ENCODE measurements at places on chromosomes 7 and 10.

DNA sequence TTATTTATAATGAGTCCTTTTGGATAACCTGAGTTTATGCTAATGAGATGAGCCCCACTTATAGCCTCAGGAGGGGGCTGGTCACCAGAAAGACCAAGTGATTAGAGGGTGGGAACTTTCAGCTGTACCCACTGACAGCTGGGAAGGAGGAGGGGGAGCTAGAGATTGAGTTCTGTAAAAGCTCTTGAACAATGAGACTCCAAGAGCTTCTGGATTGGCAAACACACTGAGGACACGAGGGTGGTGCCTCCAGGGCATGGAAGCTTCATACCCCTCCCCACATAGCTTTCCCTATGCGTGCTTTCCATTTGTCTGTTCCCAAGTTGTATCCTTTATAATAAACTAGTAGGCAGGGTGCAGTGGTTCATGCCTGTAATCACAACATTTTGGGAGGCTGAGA lies 20.3 kb downstream of the MRPS24 start:
- H3K27me3 ChIP-seq, result no peaks in the 10 kb centered on the region
- DNase-seq, result no peak
- no peaks in the 10 kb centered on the region for H3K36me3 ChIP-seq
- no peak overlapping the region for H3K27ac ChIP-seq
- H3K4me3 ChIP-seq, result no peak overlapping the region

DNA sequence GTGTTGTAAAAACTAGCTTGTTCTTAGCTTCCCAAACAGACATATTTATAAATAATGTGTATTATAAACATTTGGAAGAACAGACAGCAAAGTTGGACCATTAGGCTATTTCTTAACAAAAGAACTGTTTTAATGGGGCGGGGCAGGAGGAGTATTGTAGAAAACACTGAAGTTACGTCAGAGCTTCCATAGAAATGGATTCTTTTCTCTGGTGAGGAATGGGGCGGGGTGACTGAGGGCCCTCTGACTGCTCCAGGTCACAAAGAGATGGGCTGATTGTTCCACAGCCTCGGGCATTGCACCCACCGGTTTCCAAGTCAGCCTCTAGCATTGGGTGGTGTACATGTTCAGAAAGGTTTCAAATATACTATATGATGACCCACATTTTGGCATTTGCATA lies 36.8 kb upstream of the ADAM12 start:
- H3K27ac ChIP-seq, result no peak overlapping the region
- no peaks in the 10 kb centered on the region for H3K36me3 ChIP-seq
- H3K4me1 ChIP-seq, result no peaks in the 10 kb centered on the region
- no peak for DNase-seq
- no peaks in the 10 kb centered on the region for H3K27me3 ChIP-seq

- DNase-seq, result no peak
- H3K27me3 ChIP-seq, result no peaks in the 10 kb centered on the region
- H3K36me3 ChIP-seq, result no peaks in the 10 kb centered on the region
- no peak overlapping the region for H3K4me3 ChIP-seq
- H3K27ac ChIP-seq, result no peak overlapping the region
These were observed 40.2 kb downstream of the FRMPD2 start for GRCh38 chr10:48234295-48234694.

DNA sequence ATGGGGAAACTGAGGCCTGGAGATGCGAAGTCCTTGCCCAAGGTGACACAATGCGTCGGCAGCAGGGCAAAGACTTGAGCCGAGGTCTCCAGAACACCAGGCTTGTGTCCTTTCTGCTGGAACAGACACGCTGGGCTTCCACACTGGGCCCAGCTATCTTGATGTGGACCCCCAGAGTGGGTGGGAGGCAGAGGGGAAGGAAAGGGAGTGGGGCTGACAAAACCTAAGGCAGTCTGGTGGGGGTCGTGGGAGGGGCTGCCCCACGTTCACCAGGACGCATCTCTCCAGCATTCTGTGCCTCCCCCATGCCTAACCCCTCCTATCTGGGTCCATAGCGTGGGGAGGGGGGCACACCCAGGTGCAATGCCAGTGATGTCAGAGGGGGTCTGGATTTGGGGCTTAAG lies 38.1 kb downstream of the PPIF start:
- H3K36me3 ChIP-seq, result no peaks in the 10 kb centered on the region
- H3K4me1 ChIP-seq, result no peaks in the 10 kb centered on the region
- DNase-seq, result no peak

- H3K36me3 ChIP-seq, result no peaks in the 10 kb centered on the region
- H3K27ac ChIP-seq, result no peak overlapping the region
- no peak for DNase-seq
- H3K4me3 ChIP-seq, result no peak overlapping the region
These were observed 76.6 kb downstream of the PTPRE start for GRCh38 chr10:127983344-127984100.

DNA sequence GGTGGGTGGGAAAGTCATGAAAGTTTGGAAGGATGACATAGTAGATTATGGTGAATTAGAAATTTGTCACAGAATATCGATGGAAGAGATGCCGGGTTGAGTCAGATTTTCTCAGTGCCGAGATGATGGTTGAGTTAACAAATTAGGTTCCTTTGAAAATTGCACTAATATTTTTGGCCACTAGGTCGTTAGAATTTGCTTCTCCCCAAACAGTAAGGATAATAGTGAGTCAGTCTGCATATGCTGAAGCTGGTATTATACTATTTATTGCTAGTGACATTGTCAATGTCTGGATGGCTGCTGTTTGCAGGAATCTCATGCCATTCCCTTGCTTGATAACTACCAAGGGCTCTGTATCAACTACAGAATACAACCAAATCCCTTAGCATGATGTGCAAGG lies 37.7 kb upstream of the MINDY3 start:
- H3K36me3 ChIP-seq, result no peaks in the 10 kb centered on the region
- H3K27ac ChIP-seq, result no peak overlapping the region

DNA sequence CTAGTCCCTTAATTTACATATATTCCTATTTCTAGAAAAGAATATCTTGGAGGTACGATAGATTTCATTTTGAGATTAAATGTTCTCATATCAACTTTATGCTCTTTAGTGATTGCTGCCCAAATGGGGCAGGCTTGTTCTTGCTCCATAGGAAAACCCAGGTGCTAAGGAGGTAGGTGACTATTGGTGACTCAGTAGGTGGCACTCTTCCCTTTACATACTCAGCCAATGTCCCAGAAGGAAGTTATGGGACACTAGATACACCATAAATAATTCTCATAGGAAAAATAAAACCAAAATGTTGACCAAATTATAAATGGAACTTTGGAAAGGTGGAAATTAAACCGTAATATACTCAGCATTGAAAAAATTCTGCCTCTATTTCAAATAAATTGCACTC lies 4.0 kb downstream of the SKAP2 start:
- peak; percentile 34 for DNase-seq
- no peaks in the 10 kb centered on the region for H3K4me1 ChIP-seq
- no peaks in the 10 kb centered on the region for H3K27me3 ChIP-seq
- H3K4me3 ChIP-seq, result no peak overlapping the region

DNA sequence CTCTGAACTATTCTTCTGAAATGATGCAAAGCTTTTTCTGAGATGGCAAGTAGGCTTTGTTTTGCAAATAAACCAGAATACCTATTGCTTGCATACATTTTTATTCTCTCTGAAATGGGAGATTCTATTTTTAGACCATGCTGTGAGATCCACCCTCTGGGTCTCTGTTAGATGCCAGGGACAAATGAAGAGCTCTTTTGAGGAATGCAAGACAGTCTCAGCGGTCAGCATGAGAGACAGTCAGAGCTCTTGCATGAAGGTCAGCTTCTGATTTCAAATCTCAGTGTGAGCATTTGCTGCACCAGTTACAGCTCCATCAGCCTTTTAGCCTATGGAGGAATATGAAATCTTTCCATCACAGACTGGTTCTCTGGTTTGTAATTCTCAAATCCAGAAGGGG lies 429.9 kb upstream of the KLF6 start:
- H3K27ac ChIP-seq, result no peak overlapping the region
- H3K4me3 ChIP-seq, result no peak overlapping the region
- H3K4me1 ChIP-seq, result no peaks in the 10 kb centered on the region
- DNase-seq, result no peak

GRCh38 chr7:14685167-14685566 lies 217.4 kb downstream of the DGKB start:
- no peaks in the 10 kb centered on the region for H3K36me3 ChIP-seq
- H3K4me1 ChIP-seq, result no peaks in the 10 kb centered on the region
- no peak overlapping the region for H3K27ac ChIP-seq
- no peaks in the 10 kb centered on the region for H3K27me3 ChIP-seq
- no peak for DNase-seq
- H3K4me3 ChIP-seq, result no peak overlapping the region

Data from breast epithelium (tissue), 4 donors.